ENCODE measurements at places on chromosomes 3 and 15.
A peak's percentile ranks its signal among the peaks of the same experiment; 100 is the strongest.

DNA sequence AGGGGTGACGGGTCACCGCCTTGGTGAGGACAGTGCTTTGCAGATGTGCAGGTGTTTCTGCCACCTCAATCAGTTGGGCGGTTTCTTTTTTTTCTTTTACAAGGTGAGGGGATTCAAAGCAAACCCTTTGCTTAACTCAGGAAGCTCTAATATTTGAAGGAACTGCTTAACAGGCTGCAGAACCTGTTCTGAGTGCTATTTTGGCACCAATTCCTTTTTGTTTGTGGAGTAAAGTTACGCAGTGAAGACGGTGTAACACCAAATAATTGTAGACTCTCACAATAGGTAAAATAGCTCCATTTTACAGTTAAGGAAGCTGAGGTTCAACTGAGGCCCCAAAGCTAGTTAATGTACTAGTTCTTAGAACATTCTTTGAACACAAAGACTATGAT, 6.6 kb downstream of the GHRL start:
- no peak for DNase-seq

DNA sequence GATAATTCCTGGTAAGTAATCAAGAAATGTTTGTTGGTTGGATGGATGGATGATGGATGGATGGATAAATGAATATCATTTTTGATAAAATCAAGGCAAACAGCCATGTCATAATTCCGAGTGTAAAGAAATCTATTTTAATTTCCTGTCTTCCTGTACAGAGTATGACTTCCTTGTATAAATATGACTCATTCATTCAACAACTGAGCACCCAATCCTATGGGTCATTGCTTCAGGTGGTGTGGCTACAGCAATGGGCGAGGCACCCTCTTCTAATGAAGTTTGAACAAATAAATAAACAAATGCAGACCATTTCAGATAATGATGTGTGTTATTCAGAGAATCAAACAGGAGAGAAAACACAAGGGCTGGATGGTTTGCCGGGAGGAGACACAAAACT, 198.7 kb downstream of the TNIK start:
- no peak for DNase-seq

DNA sequence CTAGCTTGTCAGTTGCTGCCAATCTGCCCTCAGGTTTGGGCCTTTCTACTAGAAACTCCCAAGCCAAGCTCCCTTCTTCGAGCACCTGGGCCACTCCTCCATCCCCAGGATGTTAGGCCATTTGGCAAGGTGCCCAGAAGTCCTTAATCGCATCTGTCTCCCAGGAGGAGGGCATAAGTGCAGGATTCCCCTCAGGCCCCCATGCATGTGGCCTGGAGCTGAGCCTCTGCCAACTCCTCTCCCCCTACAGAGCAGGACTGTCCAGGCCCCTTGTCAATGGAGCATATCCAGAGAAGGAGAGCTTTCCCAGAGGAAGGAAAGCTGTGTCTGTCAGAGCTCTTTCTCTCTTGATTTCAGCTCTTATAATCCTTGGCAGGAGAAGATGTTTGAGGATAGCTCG, 182.6 kb upstream of the ROPN1 start:
- no peak for DNase-seq

DNA sequence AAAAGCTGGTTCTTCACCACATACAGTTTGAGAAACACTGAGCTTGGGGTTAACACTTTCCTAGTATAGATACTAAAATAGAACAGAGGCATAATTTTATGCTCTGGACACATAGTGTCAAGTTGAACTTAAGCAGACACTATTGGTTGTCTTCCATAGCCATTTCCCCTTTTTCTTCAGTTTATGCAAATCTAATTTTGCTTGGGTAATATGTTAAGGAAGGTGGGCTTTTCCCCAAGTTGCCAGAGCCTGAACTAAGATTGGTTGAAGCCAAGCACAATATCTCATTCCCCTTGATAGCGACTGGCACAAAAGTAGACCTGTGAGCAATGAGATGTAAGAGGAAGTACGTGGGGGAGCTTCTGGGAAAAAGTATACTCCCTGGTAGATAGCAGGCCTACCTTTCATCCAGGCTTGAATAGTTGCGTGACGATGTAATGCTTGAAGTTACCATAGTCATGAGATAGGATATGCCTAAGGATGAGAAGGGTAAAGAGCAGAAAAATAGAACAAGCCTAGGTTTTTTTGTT, 4.5 kb upstream of the POPDC2 start:
- DNase-seq, result no peak

GRCh38 chr3:36814066-36814717, 49.8 kb upstream of the DCLK3 start:
- no peak for DNase-seq

DNA sequence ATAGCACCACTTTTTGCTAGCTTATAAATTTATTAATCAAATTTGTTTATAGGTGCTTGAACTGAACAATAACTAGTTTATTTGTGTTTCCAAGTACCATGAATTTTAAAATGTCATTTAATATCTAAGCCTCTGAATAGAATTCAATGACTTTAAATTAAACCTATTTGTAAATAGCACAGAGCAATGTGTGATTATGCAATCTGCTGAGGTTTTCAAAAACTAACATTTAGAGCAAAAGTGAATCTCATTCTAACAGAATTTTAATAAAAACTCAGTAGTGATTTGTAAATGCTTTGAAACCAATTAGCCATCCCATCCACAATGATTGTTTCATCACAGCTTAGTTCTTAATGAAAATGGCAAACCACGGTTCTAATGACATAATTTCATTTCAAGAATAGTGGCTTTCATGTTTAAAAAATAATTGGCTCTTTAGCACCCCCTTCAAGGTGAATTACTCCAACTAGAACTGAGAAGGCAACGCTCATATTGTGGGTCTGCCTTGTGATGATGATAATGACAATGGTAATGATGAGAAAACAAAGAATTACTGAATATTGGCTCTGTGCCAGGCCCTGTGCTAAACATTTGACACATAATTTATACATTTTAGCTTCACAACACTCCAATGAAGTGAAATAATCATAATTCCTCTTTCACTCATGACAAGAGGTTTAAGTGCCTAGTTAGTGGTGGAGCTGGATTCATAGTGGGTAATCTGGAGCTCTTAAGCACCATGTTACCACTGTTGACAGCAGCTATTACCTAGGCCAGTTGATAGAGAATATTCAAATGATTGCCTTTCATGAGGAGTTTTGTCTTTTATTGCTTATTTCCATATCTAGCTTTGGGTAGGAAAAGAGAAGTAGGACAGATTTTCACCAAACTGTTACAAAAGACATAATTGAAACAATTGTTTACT, 145.7 kb downstream of the RBMS3 start:
- DNase-seq, result no peak

GRCh38 chr15:39934397-39935071, 619 bp downstream of the EIF2AK4 start:
- DNase-seq, result no peak

- DNase-seq, result peak; percentile 71
Observed at GRCh38 chr15:62833646-62834045, 208.9 kb upstream of the TPM1 start.

DNA sequence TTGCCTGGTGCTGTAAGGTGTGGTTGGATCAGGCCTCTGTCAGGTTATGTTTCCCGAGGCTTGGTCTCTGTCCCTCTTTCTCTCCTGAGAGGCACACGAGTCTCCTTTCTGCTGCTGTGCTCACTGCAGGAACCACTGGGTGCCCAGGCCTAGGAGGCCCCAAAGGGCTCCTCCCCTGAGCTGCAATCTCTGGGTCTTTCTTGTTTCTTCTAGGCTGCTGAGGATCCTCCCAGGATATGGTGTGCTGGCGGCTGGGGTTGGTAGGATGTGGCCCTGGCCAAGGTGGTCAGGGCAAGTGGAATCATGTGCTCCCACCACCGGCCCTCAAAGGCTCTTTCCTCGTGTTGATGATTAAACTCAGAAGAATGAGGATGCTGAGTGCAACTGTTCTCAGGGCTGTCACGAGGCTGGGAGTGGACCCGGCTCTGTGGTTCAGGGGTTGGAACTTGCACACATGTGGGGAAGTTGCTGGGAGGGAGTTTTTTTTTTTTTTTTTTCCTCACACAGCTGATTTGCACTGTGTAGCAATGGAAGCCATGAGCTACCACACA, 43.6 kb upstream of the CTSH start:
- peak; percentile 96 for DNase-seq

- DNase-seq, result no peak
Observed at GRCh38 chr3:187093320-187093719, 46.0 kb downstream of the RPL39L start.

- no peak for DNase-seq
Observed at GRCh38 chr15:66833371-66833770, 131.3 kb downstream of the SMAD6 start.

DNA sequence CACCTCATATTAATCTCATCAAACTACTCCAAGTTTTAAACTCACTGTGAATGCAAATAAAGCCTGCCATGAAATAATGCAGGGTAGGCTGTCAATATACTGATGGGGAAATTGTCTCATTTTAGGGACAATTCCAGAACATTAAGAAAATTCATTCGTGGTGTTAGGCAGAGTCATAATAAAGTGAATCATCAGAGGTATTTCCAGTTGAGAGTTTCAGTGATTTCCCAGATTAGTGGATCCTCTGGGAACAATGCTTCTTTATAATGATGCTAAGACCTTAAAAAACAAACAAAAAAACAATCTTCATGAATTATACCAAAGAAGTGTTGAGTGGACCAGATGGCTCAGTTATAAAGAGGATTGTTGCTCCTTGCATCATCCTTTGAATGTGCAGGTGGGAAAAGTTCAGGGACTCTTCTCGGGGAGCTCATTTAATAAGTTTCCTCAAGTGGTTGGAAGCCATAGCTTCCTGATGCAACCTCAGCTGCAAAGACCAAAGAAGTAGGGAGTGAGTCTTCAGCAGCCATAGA, 360.9 kb upstream of the TRIM42 start:
- no peak for DNase-seq
